ENCODE measurements at places on chromosomes 11 and 22.

DNA sequence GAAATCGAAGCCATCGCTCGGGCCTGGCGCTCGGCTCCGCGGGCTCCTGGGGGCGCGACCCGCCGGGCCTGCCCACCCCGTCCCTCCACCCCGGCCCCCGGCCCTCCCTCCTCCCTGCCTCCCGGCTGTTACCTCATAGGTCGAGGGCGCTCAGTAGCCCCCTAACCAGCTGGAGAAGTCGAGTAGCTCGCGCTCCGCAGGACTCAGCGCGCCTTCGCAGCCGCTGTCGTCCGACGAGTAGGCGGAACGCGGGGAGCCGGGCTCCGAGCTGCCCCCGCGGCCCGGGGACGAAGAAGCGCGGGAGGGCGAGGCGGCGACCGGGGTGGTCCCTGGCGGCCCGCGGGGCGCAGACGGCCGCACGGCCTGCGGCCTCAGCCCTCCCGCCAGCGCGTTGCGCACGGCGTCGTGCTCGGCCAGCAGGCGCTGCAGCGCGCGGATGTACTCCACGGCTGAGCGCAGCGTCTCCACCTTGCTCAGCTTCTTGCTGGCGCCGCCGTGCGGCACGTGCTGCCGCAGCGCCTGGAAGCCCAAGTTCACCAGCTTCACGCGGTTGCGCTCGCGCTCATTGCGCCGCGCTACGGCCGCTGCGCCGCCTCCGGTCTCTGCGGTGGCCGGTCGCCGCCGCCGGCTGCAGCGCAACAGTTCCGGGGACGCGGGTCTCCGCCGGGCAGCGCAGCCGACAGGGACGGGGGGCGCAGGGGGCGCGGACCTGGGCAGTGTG lies 627 bp downstream of the ASCL2 start:
- no peak for DNase-seq

- no peak for DNase-seq
Observed at GRCh38 chr11:117026593-117027330, 71.5 kb downstream of the SIK3 start.

DNA sequence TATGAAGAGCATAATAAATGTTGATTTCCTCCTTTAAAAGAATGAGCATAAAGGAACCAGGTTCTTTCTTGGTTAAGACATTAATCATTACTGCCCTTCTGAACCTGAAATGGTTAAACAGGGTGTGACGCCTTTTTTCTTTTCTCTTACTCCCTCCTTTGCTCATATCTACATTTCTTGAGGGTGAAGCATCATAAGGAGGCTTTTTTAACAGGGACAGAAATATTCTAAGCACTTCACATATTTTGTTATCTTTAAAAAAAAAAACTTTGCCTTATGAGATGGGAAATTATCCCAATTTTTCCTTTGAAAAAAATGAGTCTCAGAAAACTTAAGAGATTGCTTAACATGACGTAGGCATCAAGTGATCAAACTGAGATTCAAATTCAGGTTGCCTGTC lies 1036.3 kb upstream of the TENM4 start:
- DNase-seq, result no peak

GRCh38 chr11:73002214-73002613 lies 139.9 kb downstream of the FCHSD2 start:
- DNase-seq, result no peak

GRCh38 chr11:38005597-38005996 lies 1407.6 kb upstream of the RAG2 start:
- no peak for DNase-seq

GRCh38 chr22:29530716-29531115 lies 22.8 kb downstream of the THOC5 start:
- DNase-seq, result no peak

GRCh38 chr11:111476956-111477355 lies 35.2 kb downstream of the BTG4 start:
- no peak for DNase-seq

DNA sequence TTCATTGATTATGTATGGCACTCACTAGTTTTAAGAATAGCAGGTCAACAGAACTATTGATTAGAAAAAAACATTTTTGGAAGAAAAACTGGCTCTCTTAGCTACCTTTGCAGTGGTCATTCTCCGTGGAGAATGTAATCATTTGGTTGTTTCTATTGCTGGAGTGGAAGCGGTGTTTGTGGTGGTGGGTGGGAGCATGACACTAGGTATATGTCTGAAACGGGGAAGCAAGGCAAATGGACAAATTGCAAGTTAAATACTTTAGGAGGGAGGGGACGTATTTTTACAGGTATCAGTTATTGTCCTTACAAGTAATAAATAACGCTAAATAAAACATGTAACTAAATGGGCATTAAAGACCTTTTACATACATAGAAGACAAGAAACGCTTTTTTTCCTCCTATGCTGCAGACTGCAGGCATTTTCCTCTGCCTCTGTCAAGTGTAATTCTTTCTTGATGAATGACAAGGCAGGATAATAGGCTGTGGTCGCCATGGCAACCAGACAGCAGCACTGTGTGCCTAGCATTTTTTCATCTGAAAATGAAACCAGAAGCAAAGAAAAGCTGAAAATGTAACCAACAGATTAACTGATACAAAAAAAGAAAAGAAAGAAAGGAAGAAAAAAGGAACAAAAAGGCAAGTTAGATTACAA lies 46.2 kb downstream of the BLID start:
- no peak for DNase-seq

DNA sequence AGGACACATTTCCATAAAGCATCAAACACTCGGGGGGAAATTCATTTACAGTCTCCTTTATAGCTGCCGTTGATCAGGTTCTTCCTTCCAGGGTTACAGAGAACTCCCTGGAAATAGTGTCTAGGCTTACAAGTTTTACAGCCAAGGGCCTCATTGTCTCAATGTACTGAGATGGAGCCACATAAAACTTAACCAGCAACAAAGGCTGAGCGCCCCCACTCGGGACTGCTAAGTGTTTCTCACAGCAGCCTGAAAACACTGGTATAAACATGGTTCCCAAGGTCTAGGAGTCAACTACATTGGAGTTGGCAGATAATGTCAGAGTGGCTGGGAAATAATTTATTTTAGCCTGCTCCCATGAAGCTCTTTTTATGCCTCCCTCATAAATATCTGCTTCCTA lies 686.2 kb downstream of the OPCML start:
- no peak for DNase-seq

DNA sequence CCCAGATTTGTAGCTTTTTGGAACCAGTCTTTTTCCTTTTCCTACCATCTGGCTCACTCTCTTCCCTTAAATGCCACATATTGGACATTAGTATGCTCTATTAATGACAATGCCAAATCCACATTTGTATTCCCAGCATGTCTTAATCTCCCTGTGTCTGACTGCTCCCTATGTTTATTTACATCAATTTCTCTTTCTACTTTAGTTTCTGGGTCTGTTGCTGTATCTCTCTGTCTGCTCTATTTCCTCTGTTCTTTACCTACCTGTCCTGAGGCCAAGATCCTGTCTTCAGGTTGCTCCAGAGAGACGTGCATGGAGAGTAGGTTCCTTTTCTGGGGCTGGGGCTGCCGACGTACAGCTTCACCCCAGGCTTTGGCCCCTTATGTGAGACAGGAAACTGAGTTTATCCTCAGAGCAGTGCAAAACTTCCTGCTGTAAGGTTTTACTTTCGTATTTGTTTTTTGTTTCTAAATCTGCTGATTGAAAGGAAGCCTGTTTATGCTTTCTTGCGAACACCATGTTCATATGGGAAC lies 25.6 kb downstream of the OR2AG2 start:
- no peak for DNase-seq

DNA sequence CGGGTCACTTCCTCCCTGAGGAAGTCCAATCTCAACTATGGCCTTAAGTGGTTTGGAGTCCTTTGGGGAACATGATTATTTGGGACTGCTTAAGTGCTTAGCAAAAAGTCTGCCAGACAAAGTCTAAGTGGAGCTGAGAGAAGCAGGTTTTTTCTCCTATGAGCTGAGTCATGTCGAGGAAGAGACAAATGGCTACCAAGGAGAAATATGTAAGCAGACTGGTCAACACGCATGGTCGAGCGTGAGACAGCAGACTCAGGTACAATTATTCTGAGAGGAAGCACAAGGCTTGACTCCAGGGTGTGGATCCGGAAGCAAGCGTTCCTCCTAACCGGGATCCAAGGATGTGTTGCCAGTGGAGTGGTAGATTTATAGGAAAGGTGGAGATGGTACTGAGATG lies 30.6 kb downstream of the UBASH3B start:
- DNase-seq, result no peak

GRCh38 chr11:43278193-43278956 lies 33.4 kb upstream of the API5 start:
- DNase-seq, result no peak

DNA sequence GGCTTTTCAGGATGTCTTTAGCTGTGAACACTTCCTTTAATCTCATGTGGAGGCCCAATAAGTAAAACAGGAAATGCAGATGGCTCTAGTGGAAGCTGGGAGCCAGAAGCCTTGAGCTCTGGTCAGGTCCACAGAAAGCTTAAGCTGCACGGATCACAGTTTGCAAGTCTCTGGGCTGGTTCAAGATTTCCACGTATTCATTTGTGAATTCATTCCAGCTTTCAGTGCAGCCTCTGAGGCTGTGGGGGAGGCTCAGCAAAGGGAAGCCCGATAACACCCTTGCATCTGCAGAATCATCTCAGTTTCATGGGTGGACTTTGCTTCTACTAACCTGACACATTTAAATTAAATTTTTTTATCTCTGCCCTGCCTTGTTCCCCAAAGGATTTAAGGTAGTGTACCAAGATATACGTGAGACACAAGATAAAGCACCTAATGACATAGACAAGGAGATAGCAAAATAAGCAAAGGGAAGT lies 65.6 kb downstream of the ISX start:
- DNase-seq, result no peak

DNA sequence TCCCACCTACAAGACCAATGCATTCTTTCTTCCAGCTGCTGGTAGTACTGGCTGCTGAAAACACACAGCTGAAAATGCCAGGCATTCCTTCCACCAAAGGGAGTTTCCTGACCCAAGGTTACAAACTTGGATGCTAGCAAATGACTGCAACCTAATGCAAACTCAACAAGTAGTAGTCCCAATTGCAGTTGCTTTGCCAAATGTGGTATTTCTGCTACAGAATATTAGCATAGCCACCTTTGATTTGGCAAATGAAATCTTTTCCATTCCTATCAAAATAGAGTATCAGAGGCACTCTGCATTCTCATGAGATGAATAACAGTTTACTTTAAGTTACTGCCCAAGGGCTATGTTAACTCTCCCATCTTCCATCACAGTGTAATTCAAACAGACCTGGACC lies 172.0 kb upstream of the ARHGAP42 start:
- no peak for DNase-seq

DNA sequence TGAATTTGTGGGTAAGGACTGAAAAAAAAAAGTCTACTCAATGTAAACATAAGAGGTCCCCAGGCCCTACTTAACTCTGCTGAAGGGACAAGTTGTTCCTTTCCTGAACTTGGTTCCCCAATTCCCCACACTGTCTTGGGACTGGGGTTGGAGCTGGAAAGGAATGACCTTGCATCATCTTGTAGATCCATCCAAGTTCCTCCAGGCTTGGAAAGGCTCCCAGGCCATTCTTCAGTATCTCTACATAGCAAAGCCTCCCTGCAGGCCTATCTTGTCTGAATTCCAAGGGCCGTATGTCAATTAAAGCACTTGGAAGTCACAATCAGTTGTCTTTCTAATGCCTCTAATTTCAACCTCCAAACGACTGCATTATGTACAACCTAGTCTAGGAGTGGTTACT lies 361.2 kb downstream of the TMEM135 start:
- DNase-seq, result no peak

GRCh38 chr11:130418756-130419155 lies 9.7 kb downstream of the ADAMTS8 start:
- no peak for DNase-seq

GRCh38 chr11:34154059-34154875 lies 48.8 kb downstream of the NAT10 start:
- no peak for DNase-seq

DNA sequence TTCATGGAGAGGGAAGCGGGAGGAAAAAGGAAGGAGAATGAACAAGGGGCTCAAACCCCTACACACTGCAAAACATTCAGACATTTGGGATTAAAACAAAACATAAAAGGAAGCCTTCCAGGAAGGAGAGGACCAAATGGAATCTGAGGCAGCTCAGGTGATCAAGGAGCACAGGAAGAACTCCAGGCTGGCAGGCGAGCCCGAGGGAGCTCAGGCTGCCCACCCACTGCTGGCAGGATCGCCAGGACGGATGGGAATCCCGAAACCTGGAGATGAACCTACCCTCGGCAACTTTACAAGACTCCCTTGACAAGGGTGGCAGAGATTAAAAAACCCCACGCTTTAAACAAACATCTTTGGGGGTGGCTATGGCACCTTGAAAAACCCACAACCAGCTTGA lies 5.0 kb upstream of the PYGM start:
- DNase-seq, result no peak

DNA sequence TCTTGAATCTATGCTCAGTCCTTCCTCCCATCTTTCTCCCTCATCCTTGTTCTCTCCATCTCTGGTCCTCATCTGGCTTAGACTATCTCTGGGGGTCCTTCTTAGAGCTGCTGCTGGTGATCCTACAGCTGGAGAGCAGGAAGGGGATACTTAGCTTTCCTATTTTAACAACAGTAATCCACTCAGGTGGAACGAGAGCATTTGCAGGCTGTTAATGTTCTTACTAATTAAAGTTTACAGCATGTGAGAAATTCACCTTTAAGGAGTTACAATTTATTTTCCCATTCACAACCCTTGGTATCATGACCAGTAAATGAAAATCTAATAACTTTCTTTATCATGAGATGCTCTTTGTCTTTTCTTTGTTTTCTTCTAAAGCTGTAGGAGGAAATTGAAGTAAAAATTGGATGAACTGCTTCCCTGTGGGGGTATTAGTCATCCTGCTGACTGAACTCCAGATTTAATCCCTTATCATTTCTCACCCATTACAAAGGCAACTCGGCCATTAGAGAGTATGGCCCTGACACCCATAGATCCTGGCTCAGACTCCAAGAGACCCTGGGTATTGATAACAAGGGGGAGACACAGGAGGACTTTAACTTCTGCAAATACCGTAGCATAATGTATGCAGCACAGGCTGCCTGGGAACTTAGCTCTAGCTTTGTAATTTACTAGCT lies 37.6 kb upstream of the MTNR1B start:
- no peak for DNase-seq

GRCh38 chr22:26303475-26303874 lies 125.6 kb upstream of the ASPHD2 start:
- DNase-seq, result no peak

DNA sequence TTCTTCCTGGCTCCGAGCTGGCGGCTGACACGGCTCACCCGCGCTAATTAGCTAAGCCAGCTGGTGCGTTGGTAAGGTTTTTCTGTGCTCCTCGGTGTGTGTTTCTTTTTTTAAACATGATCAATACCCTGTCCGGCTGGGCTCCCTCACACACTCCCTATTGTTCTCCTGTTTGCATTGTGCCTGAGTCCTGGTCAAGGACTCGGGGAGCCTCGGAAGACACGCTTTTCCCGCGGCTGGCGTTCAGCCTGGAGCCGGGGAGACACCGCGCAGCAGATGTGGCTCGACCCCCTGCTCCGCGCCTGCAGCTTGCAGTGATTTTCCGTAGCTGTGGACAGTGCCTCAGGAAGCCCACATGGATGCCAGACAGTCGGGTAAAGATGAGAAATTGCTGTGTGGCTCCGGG lies 454.9 kb upstream of the CADM1 start:
- DNase-seq, result no peak
